ENCODE measurements at places on chromosomes 7 and 10. TPM values are rescaled to one million over a fixed set of nuclear protein-coding genes. Genes with fewer than 3 reads are reported as not detected.

TMEM236 gene
- total RNA-seq, result 0.18 TPM

NEUROG3 gene
- total RNA-seq, result not detected

CALCR gene
- total RNA-seq, result 0.45 TPM

SKIDA1 gene
- total RNA-seq, result 8.8 TPM

HIP1 gene
- 16.4 TPM for total RNA-seq

CPA5 gene
- not detected for total RNA-seq

FRMPD2 gene
- total RNA-seq, result 11.1 TPM

FKBP9 gene
- total RNA-seq, result 30.4 TPM

PLEKHS1 gene
- total RNA-seq, result not detected

MLXIPL gene
- 1.1 TPM for total RNA-seq

INSYN2A gene
- total RNA-seq, result 12.6 TPM

YAE1 gene
- 60.2 TPM for total RNA-seq

IQUB gene
- 8.2 TPM for total RNA-seq

EPHA1 gene
- total RNA-seq, result 1.6 TPM

AOAH gene
- total RNA-seq, result 3.4 TPM

OR2A7 gene
- 0.91 TPM for total RNA-seq

TMEM196 gene
- total RNA-seq, result 12.9 TPM

GIMAP1 gene
- 0.82 TPM for total RNA-seq

PLXNA4 gene
- total RNA-seq, result 20.4 TPM

ABCC2 gene
- 0.73 TPM for total RNA-seq

HMX2 gene
- not detected for total RNA-seq

LRRC17 gene
- 33.6 TPM for total RNA-seq

KEL gene
- 1.5 TPM for total RNA-seq

NODAL gene
- total RNA-seq, result 1.00 TPM
